ENCODE measurements at places on chromosomes 5 and 9.
A peak's percentile ranks its signal among the peaks of the same experiment; 100 is the strongest.

- no peak overlapping the region for H3K4me3 ChIP-seq
- DNase-seq = no peak
- H3K27ac ChIP-seq = no peak overlapping the region
Measured at GRCh38 chr5:98504505-98504904, 269.0 kb upstream of the RGMB start.

DNA sequence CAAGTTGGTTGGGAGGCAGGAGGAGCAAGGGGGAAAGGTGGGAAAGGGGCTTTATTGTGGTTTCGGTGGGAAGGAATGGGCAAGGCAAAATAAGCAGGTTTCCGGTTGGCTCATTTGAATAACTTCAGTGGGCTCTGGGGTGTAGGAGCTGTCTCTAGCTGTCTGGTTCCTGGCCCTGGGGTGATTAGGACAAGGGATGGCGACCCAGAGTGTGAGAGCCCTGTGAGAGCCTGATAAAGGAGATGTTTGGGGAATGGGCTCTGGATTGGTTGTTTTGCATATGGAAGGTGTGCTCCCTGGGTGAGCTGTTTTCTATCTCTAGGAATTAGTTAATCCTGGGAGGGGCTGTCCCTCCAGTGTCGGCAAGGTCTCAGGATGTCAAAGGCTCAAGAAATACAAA lies 15.4 kb downstream of the ANKRD34B start:
- no peak overlapping the region for H3K4me3 ChIP-seq
- H3K4me1 ChIP-seq = no peaks in the 10 kb centered on the region
- DNase-seq = no peak
- no peaks in the 10 kb centered on the region for H3K36me3 ChIP-seq
- no peak overlapping the region for H3K27ac ChIP-seq
- peaks cover 24% of the 10 kb centered on the region for H3K27me3 ChIP-seq

GRCh38 chr9:110072597-110073355 lies 135.2 kb downstream of the C9orf152 start:
- peaks cover 14% of the 10 kb centered on the region for H3K4me1 ChIP-seq
- no peaks in the 10 kb centered on the region for H3K27me3 ChIP-seq

DNA sequence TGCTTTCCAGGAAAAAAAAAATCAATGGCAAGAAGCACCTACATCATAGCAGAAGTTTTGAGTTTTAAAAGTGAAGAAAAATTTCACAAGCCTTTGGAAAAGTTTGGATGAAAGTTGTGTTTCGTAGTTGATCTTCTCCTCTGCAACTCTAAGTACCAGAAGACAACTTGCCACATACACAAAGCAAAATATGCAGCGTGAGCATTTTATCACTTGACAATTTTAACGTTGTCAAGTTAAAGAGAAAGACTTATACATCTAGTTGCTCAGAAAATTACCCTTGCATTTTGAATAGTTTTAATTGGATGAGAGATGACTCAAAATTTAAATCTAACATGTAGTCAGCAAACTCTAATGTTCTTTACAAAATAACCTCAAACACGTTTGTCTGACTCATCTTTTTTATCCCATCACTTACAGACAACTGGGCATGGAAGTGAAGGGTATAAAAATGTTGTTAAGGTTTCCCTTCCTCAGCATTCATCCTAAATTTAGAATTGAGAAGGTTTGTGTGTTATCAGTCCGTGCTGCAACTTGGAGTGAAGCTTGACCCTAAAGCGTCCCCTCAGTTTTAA lies 213.4 kb downstream of the MARCHF11 start:
- no peaks in the 10 kb centered on the region for H3K27me3 ChIP-seq
- H3K27ac ChIP-seq = no peak overlapping the region
- no peaks in the 10 kb centered on the region for H3K36me3 ChIP-seq
- no peaks in the 10 kb centered on the region for H3K4me1 ChIP-seq
- no peak for DNase-seq
- no peak overlapping the region for H3K4me3 ChIP-seq

- H3K27ac ChIP-seq = peak overlapping the region; percentile 15
- peak overlapping the region; percentile 83 for H3K4me3 ChIP-seq
- DNase-seq = no peak
Measured at GRCh38 chr9:109496218-109496617, 1.9 kb downstream of the PTPN3 start.

DNA sequence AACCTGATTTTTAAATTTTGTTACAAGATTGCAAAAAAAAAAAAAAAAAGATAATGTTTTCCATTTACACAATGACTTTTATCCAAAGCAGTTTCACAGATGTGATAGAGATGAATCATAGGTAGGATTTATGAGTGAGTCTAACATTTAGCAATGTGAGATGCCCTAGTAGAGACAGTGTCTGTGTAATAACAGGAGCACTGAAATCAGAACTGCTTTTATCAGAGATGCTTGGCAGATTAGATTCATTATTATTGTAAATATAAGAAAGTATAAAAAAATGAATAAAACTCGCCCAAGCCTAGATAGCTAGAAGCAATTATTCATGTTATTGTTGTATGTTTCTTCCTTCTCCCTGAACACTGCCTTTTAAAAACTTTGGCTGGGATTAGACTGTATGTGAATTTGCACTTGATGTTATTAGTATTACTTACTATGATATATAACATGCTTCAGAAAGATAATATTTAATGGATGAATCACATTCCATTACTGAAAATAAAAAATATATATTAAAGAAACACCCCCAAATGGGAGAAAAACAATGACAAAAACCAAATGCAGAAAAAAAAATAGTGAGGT lies 567.3 kb upstream of the KLF4 start:
- no peak overlapping the region for H3K4me3 ChIP-seq
- H3K36me3 ChIP-seq = no peaks in the 10 kb centered on the region
- H3K27me3 ChIP-seq = no peaks in the 10 kb centered on the region
- H3K4me1 ChIP-seq = peaks cover 21% of the 10 kb centered on the region
- H3K27ac ChIP-seq = no peak overlapping the region

DNA sequence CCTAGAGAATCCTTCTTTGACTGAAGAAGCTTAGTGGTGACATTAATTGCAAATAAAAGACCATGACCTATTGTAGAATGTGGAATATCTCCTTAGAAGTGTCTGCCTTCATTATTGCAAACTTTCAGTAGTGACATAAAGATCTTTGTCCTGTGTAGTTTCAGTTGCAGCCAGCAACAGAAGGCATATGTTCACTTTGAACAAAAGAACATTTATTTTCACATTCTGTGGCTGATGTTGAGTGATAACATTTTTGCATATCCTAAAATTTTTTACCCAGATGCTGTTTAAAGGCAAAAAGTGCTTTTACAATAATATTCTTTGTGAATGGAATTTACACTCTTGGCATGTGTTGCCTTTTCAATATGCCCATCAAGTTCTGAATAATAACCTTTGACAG lies 165.9 kb downstream of the TMC1 start:
- no peaks in the 10 kb centered on the region for H3K36me3 ChIP-seq
- H3K4me3 ChIP-seq = no peak overlapping the region
- no peaks in the 10 kb centered on the region for H3K4me1 ChIP-seq
- peaks cover 5% of the 10 kb centered on the region for H3K27me3 ChIP-seq
- no peak overlapping the region for H3K27ac ChIP-seq

DNA sequence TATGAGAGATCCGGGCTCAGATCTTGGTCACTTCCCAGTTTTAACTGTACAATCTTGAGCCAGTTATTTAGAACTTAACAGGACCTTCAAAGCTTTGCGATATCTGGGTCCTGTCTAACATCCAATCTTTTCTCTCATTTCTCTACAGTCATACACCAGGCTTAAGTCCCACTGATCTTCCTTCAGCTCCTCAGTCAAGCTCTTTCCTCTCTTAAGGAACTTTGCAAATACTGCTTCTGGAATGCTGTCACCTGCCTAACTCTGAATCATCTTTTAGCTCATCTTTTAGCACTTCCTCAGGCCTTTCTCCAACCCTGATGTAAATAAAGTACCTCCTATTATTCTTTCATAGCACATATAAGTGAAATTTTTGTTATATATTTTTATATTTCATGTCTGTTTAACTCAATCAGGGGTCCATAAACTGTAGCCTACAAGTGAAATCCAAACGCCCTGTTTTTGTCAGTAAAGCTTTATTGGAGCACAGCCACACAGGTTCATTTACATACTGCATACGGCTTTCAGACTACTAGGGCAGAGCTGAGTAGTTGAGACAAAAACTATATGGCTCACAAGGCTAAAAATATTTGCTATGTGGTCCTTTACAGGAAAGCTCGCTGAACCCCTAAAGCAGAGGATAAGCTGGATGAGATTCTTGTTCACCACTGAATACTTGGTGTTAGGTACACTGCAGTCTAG lies 63.5 kb downstream of the MEF2C start:
- H3K27me3 ChIP-seq = no peaks in the 10 kb centered on the region
- no peaks in the 10 kb centered on the region for H3K36me3 ChIP-seq
- no peak overlapping the region for H3K4me3 ChIP-seq

DNA sequence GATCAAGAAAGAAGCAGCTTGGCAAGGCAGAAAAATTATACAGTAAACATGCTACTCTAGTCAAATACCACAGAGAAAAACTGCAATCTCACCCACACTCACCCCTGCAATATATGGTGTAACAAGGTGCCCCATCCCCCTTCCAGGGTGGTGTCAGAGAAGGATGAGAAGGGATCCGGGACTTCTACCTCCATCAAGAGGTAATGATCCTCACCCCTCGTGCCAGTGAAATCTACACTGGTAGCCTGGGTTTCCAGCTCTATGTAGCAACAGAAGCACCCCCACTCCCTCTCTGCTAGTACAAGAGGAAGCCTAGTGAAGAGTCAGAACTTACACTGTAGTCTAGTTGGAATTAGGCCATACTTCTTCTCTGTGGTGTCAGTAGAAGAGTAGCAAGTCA lies 18.9 kb downstream of the SLCO4C1 start:
- no peaks in the 10 kb centered on the region for H3K36me3 ChIP-seq
- no peak for DNase-seq
- H3K27me3 ChIP-seq = no peaks in the 10 kb centered on the region

DNA sequence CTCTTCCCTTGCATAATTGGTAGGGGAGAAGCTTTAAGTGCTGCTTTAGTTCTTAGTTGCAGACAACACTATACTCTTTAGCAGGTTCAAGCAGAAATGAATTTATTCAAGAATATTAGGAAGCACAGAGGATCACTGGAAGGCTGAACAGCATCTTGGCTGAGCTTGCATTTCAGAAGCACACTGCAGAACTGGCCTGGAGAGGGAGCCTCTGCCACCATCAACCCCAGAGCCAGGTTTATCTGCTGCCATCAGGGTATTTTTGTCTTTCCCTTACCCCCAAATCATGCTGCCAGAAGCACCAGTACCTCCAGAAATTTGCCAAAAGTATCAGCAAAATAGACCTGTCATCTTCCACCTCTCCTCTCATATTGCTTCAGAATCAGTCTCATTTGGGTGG lies 440.7 kb downstream of the DMAC1 start:
- peaks cover 3% of the 10 kb centered on the region for H3K27me3 ChIP-seq
- no peak overlapping the region for H3K4me3 ChIP-seq
- H3K4me1 ChIP-seq = peaks cover 7% of the 10 kb centered on the region
- H3K36me3 ChIP-seq = no peaks in the 10 kb centered on the region
- no peak for DNase-seq
- no peak overlapping the region for H3K27ac ChIP-seq

DNA sequence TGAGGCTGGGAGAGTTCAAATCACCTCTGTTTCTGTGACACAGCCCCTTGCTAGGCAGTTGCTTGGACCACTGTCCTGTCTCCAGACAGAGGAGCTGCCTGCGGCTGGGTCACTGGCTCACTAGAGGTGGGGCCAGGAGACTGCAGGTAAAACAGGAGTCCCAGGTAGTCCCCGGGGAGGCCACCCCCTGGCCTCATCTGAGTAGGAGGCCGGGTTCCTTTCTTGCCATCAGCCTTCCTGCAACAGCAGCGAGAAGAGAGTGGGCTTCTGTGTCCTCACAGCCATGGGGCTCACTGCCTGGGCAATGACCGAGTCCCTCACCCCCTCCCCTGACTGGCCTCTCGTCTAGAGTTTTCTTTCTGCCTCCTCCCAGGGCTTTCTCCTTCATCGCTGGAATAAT lies 197.5 kb downstream of the CDK5RAP2 start:
- no peak for DNase-seq
- no peak overlapping the region for H3K27ac ChIP-seq
- H3K4me3 ChIP-seq = no peak overlapping the region
- H3K4me1 ChIP-seq = peaks cover 22% of the 10 kb centered on the region

GRCh38 chr5:167969998-167970397 lies 321.4 kb upstream of the WWC1 start:
- peaks cover 34% of the 10 kb centered on the region for H3K4me1 ChIP-seq
- H3K27me3 ChIP-seq = peaks cover 10% of the 10 kb centered on the region
- no peaks in the 10 kb centered on the region for H3K36me3 ChIP-seq

- H3K4me3 ChIP-seq = peak overlapping the region; percentile 70
- no peak overlapping the region for H3K27ac ChIP-seq
- peaks cover 5% of the 10 kb centered on the region for H3K4me1 ChIP-seq
- peaks cover 17% of the 10 kb centered on the region for H3K27me3 ChIP-seq
Measured at GRCh38 chr5:132526290-132526973, 16.9 kb downstream of the IL5 start.

All from type B pancreatic cell (in vitro differentiated cells).